Fibroblast of skin of abdomen (primary cell): ENCODE measurements at places on chromosomes 1 and 21.

DNA sequence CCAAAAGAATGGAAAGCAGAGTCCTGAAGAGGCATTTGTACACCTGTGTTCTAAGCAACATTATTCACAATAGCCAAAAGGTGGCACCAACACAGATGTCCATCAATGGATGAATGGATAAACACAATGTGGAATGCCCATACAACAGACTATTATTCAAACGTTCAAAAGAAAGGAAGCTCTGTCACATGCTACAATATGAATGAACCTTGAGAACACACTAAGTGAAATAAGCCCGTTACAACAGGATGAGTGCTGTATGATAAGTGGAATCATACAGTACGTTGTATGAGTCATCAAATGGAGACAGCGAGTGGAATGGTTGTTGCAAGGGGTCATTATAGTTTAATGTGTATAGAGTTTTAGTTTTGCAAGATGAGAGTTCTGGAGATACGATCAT lies 80.1 kb downstream of the SH3BGR start:
- DNase-seq: no peak

- DNase-seq: peak; percentile 65
Measured at GRCh38 chr1:240691909-240692705, 80.2 kb upstream of the GREM2 start.

DNA sequence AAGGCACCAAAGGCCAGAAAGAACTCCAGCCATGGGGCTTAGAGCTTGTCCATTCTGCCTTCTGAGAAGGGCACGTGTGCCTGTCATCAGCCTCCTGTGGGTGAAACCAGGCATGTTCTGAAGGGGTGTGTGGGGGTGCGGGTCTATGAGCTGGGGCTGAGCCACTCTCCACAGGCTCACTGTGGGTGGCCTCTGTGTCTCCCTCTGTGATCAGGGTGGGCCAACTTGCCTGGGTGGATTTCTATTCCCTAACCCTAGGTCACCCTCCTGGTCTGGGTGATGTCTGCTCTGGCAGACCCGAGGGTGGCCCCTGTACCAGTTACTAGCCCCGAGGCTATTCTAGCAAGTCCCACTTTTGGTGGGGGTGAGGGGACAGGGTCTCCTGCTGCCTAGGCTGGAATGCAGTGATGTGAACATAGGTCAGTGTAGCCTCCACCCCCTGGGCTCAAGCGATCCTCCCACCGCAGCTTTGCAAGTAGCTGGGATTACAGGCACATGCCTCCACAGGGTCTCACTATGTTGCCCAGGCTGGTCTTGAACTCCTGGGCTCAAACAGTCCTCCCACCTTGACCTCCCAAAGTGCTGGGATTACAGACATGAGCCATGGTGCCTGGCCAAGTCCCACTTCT lies 94.4 kb downstream of the TRIM11 start:
- DNase-seq: no peak

GRCh38 chr1:62962901-62963776 lies 179.2 kb downstream of the ATG4C start:
- DNase-seq: peak; percentile 31

DNA sequence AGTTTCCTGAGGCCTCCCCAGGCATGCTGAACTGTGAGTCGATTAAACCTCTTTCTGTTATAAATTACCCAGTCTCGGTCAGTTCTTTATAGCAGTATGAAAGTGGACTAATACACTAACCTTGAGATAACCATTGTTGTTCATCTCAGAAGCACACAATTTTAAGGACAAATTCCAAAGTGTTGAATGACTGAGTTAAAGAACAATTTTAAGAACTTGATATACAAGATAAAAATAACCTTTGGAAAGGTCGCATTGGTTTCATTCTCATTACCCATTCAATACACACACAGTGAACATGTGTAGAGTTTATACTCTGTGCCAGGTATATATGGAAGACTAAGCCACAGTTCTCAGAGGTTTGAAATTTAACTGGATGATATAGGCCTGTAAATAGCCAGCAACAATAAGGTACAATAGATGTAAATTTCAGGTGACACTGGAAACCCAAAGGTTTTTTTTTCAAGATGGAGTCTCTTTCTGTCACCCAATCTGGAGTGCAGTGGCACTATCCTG lies 19.1 kb upstream of the SRSF10 start:
- no peak for DNase-seq

- DNase-seq: peak; percentile 81
Measured at GRCh38 chr1:76640092-76640491, 227.2 kb upstream of the ST6GALNAC5 start.

- DNase-seq: no peak
Measured at GRCh38 chr1:61092642-61093041, 10.3 kb downstream of the NFIA start.

GRCh38 chr1:4494027-4494426 lies 160.4 kb upstream of the AJAP1 start:
- DNase-seq: no peak

DNA sequence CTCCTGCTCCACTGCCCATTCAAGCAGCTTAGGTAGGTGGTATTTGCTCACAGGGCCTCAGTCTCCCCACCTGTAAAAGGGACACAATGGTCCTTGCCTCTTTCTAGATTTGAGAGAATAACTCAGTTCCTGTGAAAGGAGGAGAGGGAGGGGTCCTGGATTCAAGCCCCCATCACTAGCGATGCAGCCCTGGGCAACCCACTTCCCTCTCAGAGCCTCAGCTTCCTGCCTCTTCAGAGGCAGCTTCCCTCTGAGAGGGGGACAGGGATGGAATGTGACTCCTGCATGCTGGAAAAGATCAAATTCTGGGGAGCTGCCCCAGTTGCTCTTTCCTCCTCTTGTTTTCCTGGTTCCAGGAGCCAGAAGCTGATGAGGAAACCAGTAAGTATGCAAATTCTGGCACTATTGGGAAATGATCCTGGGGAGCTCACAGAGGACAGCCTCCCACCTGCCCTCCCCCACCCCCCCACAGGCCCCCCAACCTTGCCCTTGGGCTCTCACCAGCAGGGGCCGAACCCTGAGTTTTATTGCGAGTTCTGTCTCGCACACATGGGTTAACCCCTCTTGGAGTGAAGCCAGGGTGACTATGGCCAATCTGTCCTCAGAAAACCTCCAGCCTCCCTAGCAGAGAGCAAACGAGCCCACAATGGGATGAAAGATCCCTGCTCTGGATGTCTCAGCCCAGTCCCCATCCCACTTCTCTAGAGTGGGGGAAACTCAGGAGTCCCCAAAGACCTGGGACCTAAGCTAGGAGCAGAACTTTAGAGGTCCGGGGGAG lies 11.7 kb downstream of the ZC3H12A start:
- peak; percentile 33 for DNase-seq

DNA sequence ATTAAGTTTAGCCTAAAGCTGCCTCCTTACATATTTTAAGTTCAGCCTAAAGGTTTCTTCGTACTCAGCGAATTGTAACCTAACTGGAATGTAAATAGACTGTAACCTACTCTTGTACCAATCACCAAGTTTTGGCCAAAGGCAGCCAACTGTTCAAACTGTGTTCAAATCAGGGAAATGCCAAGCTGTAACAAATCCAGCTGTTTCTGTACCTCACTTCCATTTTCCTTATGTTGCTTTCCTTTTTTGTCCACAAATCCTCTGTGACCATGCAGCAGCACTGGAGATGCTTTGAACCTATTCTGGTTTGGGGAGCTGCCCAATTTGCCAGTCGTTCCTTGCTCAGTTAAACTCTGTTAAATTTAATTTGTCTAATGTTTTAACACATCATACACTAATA lies 3.2 kb upstream of the APOBEC4 start:
- DNase-seq: no peak

- no peak for DNase-seq
Measured at GRCh38 chr1:116365353-116365780, 7.7 kb upstream of the ATP1A1 start.
